Subcutaneous preadipocyte (primary cell): ENCODE measurements at places on chromosomes 2 and 18. TPM values are rescaled to one million over a fixed set of nuclear protein-coding genes. Genes with fewer than 3 reads are reported as not detected.

EMILIN2 gene
- 14.7 and 21.1 TPM in 2 replicates for total RNA-seq

FAM237A gene
- not detected in 2 replicates for total RNA-seq

RBBP8 gene
- 31.2 and 40.5 TPM in 2 replicates for total RNA-seq

TRABD2A gene
- 22.4 and 26.2 TPM in 2 replicates for total RNA-seq

SPAST gene
- total RNA-seq: 15.4 and 23.1 TPM in 2 replicates

THSD7B gene
- not detected in 2 replicates for total RNA-seq

ZAP70 gene
- not detected in 2 replicates for total RNA-seq

KATNAL2 gene
- total RNA-seq: 2.5 and 4.8 TPM in 2 replicates

FRZB gene
- under 0.01 TPM in 1 of 2 replicates, not detected in the other for total RNA-seq

RND3 gene
- 147 and 168 TPM in 2 replicates for total RNA-seq

ST6GAL2 gene
- under 0.01 TPM in 1 of 2 replicates, not detected in the other for total RNA-seq
